ENCODE measurements at places on chromosomes 3 and 15.

- no peak for DNase-seq
Observed at GRCh38 chr15:89333959-89334509, 590 bp downstream of the POLG start.

DNA sequence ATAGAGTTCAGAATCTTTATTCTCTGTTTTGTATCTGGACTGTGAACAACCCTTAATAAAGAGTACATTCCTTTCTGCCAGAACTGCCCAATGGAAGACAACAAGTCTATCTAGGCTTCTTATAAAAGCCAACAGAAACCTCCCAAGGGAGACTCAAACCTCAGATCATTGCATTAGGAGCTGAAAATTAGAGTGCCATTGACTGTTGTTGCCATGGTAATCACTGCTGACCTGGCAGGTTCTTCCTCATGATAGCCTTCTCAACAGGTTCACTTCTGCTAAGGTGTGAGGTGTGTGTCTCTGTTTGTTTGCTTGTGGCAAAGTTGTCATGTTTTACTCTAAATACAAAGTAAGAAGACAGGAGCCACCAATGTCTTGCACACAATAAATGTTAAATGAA lies 79.2 kb downstream of the TMEM108 start:
- no peak for DNase-seq

DNA sequence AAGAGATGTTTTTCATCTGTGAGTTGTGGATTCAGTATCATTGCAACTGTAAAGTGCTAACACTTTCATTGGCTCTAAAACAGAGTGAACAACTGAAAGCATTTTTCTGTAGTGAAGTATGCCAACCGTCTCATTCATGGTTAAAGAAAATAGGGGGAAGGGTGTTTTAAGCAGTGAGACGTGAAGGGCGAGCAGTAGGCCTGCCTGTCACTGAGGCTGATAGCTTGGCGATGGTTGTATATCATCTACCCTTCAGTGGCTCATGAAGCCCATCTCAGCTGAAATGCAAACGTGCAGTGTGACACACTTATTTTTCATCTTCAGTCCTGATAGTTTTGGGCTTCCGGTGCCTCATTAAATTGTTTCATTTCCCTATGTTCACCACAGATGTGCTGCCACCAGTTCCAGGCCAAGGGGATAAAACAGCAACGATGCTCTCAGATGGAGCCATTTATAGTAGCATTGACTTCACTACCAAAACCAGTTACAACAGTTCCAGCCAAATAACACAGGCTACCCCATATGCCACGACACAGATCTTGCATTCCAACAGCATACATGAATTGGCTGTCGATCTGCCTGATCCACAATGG lies 562.0 kb downstream of the ROBO2 start:
- DNase-seq, result no peak

DNA sequence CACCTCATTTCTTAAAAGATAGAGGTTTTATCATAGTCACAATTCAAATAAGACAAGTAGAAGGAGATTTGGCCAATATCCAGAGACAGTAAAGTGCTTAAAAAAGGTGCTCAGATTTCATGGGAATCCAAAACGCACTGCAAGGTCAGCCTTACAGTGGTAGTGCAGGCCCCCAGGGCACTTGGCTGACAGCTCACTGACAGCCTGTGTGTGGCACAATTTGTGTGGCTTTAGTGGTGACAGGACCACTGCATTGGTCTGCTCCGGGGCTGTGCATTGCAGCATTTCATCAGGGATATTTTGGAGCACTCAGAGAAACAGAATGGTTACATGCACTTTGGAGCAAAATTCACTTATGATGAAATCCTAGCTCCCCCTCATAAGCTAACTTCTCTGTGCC lies 544.3 kb downstream of the NTRK3 start:
- DNase-seq, result no peak

DNA sequence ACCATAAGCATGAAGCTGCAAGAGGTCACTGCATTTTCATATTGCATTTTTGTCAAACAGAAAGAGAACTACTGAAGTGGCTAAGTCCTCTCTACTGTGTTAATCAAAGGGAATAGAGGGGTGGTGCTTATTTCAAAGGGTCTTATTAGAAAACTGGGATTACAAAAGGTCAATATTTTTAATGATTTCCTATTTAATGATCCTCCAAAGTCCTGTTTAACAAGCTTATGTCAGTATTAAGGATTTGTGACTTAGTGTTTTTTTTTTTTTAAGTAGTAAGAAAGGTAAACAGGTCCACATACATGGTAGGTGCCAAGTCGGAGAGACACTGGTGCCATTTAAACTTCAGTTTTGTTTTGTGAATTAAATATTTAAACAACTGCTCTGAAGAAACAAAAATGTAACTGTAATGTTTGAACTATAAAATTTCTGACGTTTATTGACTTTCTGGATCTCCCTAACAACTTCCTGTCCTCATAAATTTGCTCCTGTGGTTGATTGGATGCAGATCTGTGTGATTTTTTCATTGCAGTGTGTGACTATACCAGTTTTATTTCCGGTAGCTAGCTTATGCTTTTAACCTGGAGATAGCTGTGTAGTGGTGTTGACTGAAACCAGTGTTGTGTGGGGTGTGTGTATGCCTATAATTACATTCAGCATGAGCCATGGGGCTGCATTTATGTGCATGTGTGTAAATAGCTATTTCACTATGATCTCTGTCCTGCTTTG lies 8.6 kb upstream of the CACNA1D start:
- DNase-seq, result no peak

GRCh38 chr3:182631183-182632076 lies 161.9 kb upstream of the ATP11B start:
- no peak for DNase-seq

GRCh38 chr15:75835990-75836958 lies 7.0 kb upstream of the UBE2Q2 start:
- DNase-seq, result no peak

DNA sequence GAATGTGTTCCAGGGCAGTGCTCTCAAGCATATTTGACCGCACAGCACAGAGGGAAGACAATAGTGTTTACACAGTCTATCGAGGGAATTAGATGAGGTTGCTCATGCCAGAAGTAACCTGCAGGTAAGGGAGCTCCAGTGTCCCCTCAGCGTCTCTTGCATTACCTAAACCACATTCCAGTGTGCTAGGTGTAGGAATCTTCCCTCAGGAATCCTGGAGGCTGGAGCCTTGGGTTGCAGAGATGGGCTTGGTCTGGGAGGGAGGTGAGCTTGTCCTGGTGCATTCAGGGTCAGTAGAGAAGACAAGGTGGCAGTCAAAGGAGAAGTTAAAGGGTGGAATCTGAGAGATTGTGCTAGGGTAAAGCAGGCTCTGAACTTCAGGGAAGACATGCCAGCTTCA lies 56.3 kb downstream of the SOX14 start:
- DNase-seq, result no peak

- DNase-seq, result no peak
Observed at GRCh38 chr3:2579206-2579605, 480.5 kb downstream of the CNTN4 start.
